Stimulated activated CD8-positive, alpha-beta memory T cell treated with anti-CD3 and anti-CD28 coated beads, Interleukin-4, amount 100 ng/mL, for 48 hours (primary cell): ENCODE measurements at places on chromosomes 7 and 10.

DNA sequence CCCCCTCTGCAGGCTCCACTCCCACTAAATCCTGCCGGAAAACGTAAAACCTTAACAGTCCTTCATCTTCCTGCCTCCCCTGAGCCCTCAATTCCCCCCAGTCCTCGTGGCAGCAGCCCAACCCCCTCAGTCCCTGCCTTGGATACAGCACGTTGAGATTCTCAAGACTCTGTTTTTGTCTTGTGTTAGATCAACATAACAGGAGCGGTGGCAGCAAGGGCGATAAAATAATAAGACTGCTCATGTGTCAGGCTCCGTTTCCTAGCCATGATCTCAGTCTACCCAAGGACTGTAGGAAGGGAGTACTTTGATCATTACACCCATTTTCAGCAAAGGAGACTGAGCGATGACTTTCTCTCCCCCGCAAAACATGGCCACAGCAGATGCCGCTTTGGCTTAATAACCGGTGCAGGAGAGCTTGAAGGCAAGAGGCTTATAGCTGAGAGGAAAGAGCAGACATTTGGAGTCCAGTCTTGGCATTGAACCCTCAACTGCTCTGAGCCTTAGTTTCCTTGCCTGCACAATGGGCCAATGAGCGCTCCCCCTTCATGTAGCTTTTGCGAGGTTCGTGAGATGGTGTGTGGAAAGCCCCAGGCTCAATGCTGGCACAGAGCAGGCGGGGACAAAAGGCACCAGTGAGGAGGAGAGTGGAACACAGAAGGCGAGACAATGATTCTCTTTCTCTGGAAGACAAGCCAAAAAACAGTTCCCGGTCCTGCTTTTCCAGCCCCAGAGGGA, 42.1 kb upstream of the PCBD1 start:
- DNase-seq: no peak

GRCh38 chr10:131429942-131430341, 118.4 kb upstream of the TCERG1L start:
- no peak for DNase-seq

DNA sequence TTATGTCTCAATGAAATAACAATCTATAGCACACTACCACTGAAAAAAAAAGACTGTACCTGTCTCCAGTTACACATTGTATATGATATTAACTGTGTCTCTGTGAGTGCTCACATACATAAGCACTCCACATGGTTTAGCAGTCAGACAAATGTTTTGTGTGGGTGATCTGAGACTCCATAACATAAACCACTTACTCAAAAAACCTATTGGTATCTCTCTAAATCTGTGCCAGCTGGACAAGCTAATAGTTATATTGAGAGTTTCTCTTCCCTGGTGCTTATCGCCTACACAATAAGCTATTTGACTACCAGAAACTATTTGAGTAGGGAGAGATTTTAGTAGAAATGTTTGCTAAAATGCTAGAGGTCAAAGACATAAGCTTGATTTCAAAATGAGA, 190.1 kb upstream of the AGR3 start:
- no peak for DNase-seq

- DNase-seq: no peak
Measured at GRCh38 chr7:33554576-33554975, 350.8 kb upstream of the BMPER start.

- DNase-seq: no peak
Measured at GRCh38 chr7:84510505-84510904, 315.9 kb upstream of the SEMA3A start.
